Colonic mucosa (tissue), 4 donors: ENCODE measurements at places on chromosomes 7 and 10. TPM values are rescaled to one million over a fixed set of nuclear protein-coding genes. Genes with fewer than 3 reads are reported as not detected.

DNA sequence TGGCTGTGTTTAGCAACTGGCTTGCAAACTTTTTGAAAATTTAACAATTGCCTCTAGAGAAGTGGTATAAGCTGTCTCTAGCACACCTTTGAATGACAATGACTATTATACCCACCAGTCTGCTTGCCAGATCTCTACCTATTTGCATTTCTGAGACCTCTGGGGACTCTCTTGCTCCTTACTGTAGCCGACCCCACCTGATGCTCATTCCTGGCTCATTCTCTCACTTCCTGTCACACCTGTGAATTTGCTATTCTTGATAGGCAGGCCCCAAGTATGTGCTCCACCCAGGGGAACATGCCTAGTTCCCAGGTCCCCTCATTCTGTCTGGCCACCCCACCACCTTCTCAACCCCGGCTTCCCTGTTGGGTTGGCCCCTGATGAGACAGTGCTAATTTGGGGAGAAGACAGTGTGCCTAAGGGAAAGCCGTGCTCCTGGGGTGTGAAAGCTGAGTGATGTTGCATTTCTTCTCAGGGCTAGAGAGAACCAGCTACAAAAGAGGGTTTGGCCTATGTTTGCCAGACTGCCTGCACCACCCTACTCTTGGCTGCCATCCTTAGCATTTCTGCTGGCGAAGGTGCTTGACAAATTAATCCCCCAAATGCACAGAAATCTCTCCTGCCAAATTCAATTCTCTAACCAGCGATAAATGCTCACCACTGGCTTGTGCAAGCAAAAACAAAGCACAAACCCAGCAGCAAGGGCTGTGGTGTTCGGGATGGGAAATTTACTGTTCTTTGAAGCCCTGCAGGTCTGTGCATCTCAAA is 138.2 kb downstream of the RPS24 start:
- DNase-seq: no peak

- no peak for DNase-seq
Measured at GRCh38 chr7:109256762-109257560, 687.3 kb downstream of the DNAJB9 start.

DNA sequence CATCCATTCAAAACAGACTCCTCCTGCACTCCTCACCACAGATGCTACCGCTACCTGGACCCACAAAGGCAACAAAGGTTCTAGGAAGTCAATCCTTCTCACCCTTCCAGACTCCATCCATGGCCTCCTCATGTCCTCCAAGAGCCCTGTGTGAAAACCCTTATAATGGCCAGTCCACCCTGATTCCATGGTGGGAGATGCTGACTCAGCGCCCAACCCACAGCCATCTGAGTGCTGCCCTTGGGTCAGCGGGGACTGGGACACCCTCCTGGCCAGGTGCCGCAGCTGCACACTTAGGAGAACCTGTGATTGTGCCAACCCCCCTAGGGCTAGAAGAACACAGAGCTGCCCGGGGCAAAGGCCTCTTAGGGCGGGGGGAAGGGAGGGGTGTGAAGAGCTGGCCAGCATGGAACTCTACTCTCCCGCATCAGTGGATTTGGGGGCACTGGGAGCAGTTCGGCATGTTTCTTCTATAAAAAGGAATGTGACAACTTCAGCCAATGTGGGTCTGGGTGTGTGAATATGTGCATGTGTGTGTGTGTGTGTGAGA is 25.4 kb downstream of the TMEM273 start:
- DNase-seq: no peak

- no peak for DNase-seq
Measured at GRCh38 chr10:14369906-14370305, 39.2 kb upstream of the FRMD4A start.

The ARID5B gene
- total RNA-seq: 18.8 TPM

GRCh38 chr10:31133792-31134310 is 102.2 kb upstream of the ZNF438 start:
- DNase-seq: peak; percentile 86

The FAM237B gene
- total RNA-seq: not detected

DNA sequence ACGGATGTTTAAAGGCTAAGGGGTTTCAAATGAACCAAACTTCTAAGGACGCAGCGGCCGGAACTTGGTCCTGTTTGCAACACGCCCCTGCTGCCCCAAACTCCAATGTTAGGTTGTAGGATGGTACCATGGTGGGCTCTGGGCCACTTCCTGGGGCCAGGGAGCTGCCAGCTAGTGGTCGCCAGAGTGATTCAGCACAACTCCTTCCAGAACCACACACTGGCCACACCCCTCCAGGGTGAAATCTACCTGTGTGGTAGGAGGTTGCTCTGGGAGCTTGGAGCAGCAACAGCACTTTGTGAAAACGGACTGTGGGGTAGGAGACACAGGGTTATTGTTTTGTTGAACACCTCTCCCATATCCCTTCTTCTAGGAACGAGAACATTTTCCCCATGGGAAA is 161.1 kb downstream of the FANK1 start:
- DNase-seq: no peak

The FGF8 gene
- not detected for total RNA-seq

GRCh38 chr7:99193527-99194220 is 14.2 kb downstream of the KPNA7 start:
- no peak for DNase-seq

The GPC2 gene
- total RNA-seq: 4.0 TPM

The EBF3 gene
- total RNA-seq: 0.12 TPM

DNA sequence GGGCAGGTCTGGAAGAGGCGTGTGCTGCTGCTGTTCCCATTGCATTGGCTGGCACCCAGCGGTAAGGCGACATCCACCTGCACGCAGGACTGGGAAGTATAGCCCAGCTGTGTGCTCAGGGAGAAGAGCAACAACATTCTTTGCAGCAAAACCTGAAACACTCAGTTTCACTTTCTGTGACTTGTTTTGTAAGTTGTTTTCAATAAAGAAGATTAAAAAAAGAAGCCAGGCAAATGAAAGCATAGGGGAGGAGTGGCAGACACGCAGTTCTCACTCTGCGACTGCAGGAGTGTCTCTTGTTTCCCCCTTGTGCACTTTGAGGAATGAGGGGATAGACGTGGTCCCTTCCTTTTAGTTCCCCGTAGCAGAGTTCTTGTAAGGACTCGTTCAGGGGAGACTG is 5.8 kb downstream of the FBH1 start:
- DNase-seq: no peak

- no peak for DNase-seq
Measured at GRCh38 chr7:129923709-129924108, 29.1 kb downstream of the UBE2H start.
